ENCODE measurements at places on chromosomes 1 and 21.

GRCh38 chr1:7921796-7922195 lies 18.8 kb downstream of the TNFRSF9 start:
- DNase-seq = no peak

GRCh38 chr1:41660570-41661427 lies 176.3 kb upstream of the EDN2 start:
- DNase-seq = no peak

GRCh38 chr21:44618909-44619308 lies 7.0 kb downstream of the KRTAP10-8 start:
- DNase-seq = no peak

DNA sequence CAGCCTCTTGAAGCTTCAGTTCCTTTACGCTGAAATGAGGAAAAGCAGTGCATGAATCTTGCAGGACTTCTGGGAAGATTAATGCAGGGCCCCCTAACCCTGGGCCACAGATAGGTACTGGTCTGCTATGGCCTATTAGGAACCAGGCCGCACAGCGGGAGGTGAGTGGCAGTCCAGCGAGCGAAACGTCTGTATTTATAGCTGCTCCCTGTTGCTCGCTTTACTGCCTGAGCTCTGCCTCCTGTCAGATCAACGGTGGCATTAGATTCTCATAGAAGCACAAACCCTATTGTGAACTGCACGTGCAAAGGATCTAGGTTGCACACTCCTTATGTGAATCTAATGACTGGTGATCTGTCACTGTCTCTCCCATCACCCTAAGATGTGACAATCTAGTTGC lies 130.2 kb downstream of the CHRM3 start:
- DNase-seq = no peak

GRCh38 chr1:223500560-223501425 lies 107.6 kb downstream of the CCDC185 start:
- no peak for DNase-seq

- DNase-seq = no peak
Observed at GRCh38 chr1:226985839-226986463, 45.9 kb downstream of the COQ8A start.

- DNase-seq = no peak
Observed at GRCh38 chr1:42807056-42807668, 9.8 kb upstream of the ERMAP start.

- no peak for DNase-seq
Observed at GRCh38 chr1:153485863-153486262, 25.4 kb upstream of the S100A7 start.

DNA sequence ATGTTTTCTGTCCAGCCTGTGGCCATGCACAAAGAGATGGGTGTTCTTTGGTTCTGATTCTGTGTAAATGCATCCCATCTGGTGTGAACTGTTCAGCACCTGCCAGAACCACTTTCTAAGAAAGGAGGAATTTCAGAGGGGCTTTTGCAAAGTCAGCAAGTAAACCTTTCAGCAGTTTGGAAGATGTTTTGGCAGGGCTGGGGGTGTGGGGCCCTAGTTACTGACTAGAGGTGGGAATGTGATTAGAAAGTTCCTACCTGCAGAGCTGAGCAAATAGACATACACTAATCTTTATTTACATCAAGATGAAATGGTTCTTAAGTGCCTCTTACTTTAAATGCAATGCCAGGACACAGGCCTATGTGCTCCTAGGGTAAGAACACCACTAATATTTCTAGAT lies 378.1 kb upstream of the USP24 start:
- no peak for DNase-seq

- no peak for DNase-seq
Observed at GRCh38 chr1:243946946-243947345, 96.9 kb upstream of the AKT3 start.

DNA sequence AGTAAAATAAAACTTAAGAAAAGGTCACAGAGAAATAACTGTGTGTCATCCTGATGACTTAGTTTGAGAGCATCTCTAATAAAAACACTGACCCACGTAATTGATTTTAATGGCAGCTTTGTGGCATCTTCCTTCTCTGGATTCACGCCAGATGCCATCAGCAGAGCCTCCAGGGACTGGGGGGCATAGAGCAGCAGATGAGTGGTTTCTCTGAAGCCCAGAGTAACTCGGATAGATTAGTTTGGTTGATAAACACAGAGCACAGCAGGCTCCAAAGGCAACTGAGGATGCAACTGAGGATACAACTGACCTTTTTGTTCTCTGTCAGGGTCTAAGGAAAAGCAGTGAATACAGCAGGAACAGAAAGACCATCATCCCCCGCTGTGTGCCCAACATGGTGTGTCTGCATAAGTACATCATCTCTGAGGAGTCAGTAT lies 180.8 kb downstream of the RPS6KC1 start:
- DNase-seq = no peak
